Ovary (tissue), 10 donors: ENCODE measurements at places on chromosomes 5 and 9. TPM values are rescaled to one million over a fixed set of nuclear protein-coding genes. Genes with fewer than 3 reads are reported as not detected.

The CDH6 gene
- total RNA-seq = 11.0 TPM

The RAD50 gene
- 37.5 TPM for total RNA-seq

The NIM1K gene
- 0.77 TPM for total RNA-seq

- DNase-seq = no peak
- no peaks in the 10 kb centered on the region for H3K4me1 ChIP-seq
- H3K27me3 ChIP-seq = no peaks in the 10 kb centered on the region
- no peak overlapping the region for H3K4me3 ChIP-seq
- H3K36me3 ChIP-seq = no peaks in the 10 kb centered on the region
- no peak overlapping the region for H3K27ac ChIP-seq
Observed at GRCh38 chr9:74125941-74126340, 371.2 kb upstream of the RORB start.

DNA sequence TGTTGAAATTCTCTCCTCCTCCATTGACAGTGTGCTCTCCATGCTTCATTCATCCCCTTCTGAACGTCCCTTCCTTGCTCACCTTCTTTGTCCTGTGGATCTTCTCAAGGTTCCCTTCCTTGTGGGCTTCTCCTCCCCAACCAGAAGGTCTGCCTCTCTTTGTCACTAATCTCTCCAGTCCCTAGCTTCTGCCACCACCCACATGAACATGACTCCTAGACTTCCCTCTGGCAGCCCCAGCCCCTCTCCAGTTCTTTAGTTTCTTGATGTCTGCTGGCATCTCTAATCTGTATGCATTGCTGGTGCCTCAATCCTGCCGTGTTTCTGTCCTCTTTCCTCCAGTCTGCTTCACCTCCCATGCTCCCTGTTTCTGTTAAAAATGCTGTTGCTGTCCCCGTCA lies 79.3 kb downstream of the ARHGAP26 start:
- DNase-seq = no peak
- H3K36me3 ChIP-seq = no peaks in the 10 kb centered on the region
- no peak overlapping the region for H3K4me3 ChIP-seq
- H3K27ac ChIP-seq = no peak overlapping the region
- peaks cover 6% of the 10 kb centered on the region for H3K4me1 ChIP-seq
- H3K27me3 ChIP-seq = no peaks in the 10 kb centered on the region
